Muscle of back (tissue), 13 donors: ENCODE measurements at places on chromosomes 6 and 20. TPM values are rescaled to one million over a fixed set of nuclear protein-coding genes. Genes with fewer than 3 reads are reported as not detected.

- no peak for DNase-seq
Observed at GRCh38 chr6:39314273-39314795, at the start of gene KCNK17. KCNK17 (minus strand) TSS chr6:39314419; CDS start chr6:39314320, 99 bp downstream.

- no peak for DNase-seq
Observed at GRCh38 chr6:148495029-148495428, 152.4 kb downstream of the SASH1 start.

GRCh38 chr20:9215539-9215938 lies 146.7 kb downstream of the PLCB4 start:
- DNase-seq: no peak

GRCh38 chr6:133046576-133046975 lies 194.6 kb upstream of the EYA4 start:
- no peak for DNase-seq

The MYMX gene
- polyA plus RNA-seq: 21.1 TPM

The SMLR1 gene
- polyA plus RNA-seq: not detected
